ENCODE measurements at places on chromosomes 4 and X.

DNA sequence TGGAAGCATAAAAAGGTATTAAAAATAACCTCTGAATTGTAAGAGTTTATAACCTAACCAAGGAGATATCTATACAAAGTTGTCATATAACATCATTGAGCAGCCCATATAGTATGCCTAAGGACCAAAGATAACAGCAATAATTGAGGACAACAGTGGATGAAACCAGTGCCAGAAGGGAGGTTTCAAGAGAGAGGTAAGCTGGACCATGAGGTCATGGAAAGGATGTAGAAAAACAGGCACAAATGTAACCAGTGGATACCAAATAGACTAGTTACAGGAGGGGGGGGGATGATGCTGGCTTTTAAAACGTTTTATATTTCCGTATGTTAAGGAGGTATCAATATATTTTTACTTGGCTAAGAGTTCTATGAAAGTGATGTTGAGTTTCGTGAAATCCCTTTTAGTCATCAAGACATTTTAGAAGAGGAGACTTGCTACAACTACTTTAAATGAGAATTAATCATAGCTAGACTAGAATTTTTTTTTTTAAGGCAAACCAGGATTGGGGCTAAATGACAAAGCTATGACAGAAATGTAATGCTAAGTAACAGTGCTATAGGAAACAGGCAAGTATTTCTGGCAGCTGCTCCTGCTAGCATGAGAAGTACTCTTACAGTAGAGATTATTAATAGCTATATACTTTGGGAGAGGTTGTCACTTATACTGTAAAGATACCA, 161.1 kb downstream of the FBXW7 start:
- DNase-seq, result no peak
- H3K4me1 ChIP-seq, result no peaks in the 10 kb centered on the region
- no peak overlapping the region for H3K4me3 ChIP-seq
- H3K36me3 ChIP-seq, result no peaks in the 10 kb centered on the region
- no peak overlapping the region for H3K27ac ChIP-seq
- no peaks in the 10 kb centered on the region for H3K27me3 ChIP-seq

DNA sequence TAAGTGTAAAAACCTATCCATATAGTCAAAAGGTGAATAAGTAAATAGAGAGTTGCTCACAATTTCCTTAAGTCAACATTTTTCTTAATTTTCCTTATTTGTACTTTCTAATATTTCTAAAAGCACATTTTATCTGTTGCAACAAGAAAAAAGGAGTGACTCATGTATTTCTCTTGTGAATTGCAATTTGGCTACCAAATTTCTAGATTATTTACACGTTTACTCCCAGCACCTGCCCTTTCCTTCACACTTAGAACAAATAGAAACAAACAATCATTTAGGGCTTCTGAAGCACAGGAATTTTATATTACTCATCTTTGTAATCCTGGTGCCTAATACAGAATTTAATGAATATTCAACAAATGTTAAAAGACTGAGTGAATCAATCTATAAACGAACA, 22.2 kb downstream of the BTC start:
- no peak for DNase-seq
- H3K36me3 ChIP-seq, result no peaks in the 10 kb centered on the region
- no peak overlapping the region for H3K27ac ChIP-seq
- peaks cover 3% of the 10 kb centered on the region for H3K4me1 ChIP-seq
- H3K27me3 ChIP-seq, result no peaks in the 10 kb centered on the region
- H3K4me3 ChIP-seq, result no peak overlapping the region

DNA sequence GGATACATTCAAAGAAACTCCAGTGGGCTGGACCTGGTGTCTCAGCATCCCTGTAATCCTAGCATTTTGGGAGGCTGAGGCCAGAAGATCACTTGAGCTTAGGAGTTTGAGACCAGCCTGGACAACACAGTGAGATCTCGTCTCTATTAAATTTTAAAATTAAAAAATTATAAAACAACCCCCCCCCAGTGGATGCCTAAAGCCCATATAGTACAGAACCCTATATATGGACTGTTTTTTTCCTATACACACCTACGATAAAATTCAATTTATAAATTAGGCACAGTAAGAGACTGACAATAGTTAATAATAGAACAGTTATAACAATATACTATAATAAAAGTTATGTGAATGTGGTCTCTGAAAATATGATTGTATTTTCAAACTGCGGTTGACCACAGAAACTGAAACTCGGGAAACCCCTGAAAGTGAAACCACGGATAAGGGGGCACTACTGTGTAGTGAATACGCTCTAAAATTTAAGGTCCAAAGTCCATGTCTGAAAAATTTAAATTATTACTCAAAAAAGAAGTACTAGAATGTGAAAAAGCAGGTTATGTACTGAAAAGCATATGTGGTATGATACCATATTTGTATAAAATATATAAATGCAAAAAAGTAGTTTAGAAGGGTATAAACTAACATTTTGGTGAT, 2.0 kb downstream of the SMIM14 start:
- peak overlapping the region; percentile 93 for H3K27ac ChIP-seq
- H3K4me1 ChIP-seq, result peaks cover 17% of the 10 kb centered on the region
- no peaks in the 10 kb centered on the region for H3K27me3 ChIP-seq
- H3K4me3 ChIP-seq, result peak overlapping the region; percentile 96
- peak; percentile 19 for DNase-seq

DNA sequence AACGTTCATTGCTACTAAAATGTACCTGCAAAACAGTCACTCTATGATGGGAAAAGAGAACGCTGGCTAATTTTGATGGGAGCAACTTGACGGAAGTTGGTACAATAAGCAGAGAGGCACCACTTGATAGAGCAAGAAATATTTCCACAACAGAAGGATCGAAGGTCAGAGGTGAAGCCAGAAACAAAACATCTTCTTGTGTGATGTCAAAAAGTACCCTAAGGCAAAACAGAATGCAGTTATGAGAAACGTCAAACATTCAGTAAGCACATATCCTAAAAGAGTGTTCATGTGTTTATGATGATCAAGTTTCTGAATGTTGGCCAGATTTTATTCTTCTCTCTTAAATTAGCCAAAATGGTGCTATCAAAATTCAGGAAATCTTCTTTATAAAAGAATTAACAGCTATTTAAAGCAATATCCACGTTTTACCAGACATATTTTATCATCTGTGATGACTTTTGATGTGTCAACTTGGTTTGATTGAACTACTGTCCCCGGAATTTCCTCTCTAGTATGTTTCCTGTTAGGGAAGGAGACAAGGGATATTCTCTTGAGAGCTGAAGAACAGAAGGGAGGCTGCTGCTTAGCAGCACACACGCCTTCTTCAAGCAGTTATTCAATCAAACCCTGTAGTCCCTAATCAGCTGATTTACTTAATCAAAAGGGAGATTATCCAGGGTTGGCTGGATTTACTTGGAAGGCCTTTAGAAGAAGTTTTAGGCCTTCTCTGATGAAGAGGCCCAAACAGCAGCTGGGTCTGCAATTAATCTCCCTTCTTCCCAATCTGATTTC, 15.7 kb downstream of the AASDH start:
- H3K4me1 ChIP-seq, result no peaks in the 10 kb centered on the region
- no peaks in the 10 kb centered on the region for H3K36me3 ChIP-seq
- DNase-seq, result no peak
- H3K4me3 ChIP-seq, result no peak overlapping the region
- H3K27me3 ChIP-seq, result no peaks in the 10 kb centered on the region

DNA sequence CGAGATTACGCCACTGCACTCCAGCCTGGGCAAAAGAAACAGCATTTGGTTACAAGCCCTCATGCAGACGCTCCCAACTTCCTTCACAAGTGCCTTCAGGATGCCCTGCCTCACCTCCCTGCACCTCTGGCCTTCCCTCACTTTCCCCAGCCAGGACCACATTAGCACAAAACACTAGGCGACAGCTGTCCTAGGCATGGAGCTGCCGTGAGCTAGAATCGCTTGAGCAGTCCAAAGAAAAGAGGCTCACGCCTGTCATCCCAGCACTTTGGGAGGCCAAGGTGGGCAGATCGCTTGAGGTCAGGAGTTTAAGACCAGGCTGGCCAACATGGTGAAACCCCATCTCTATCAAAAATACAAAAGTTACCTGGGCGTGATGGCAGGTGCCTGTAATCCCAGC, 15.8 kb downstream of the RNF212 start:
- H3K27me3 ChIP-seq, result no peaks in the 10 kb centered on the region
- H3K36me3 ChIP-seq, result no peaks in the 10 kb centered on the region
- no peak overlapping the region for H3K27ac ChIP-seq
- H3K4me1 ChIP-seq, result no peaks in the 10 kb centered on the region
- no peak for DNase-seq

DNA sequence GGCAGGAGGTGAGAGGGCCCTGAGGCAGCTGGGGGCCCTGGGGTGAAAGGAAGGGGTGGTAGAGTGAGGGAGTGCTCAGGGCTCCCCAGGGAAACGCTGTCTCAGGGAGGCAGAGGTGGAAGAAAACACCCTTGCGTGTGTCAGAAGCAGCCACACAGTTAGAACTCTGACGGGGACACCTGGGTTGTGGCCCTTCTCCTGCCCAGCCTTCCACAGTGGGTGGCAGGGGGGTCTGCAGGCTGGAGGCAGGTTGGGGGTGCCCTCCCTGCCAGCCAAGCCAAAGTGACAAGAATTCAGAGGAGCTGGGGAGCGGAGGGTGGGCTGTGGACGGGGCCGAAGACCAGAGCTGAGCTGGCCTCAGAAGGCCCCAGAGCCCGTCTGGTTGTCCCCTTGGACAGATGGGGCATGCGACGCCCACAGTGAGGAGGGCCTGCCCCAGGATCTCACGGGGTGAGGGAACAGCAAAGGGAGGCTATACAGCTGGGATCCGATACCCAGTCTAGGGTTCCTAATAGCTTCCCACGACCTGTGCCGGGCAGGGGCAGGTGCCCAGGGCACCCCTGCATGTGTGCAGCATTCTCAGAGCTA, 105.2 kb upstream of the ADRA2C start:
- peaks cover 10% of the 10 kb centered on the region for H3K4me1 ChIP-seq
- peaks cover 9% of the 10 kb centered on the region for H3K27me3 ChIP-seq
- DNase-seq, result no peak
- no peak overlapping the region for H3K4me3 ChIP-seq
- no peaks in the 10 kb centered on the region for H3K36me3 ChIP-seq

DNA sequence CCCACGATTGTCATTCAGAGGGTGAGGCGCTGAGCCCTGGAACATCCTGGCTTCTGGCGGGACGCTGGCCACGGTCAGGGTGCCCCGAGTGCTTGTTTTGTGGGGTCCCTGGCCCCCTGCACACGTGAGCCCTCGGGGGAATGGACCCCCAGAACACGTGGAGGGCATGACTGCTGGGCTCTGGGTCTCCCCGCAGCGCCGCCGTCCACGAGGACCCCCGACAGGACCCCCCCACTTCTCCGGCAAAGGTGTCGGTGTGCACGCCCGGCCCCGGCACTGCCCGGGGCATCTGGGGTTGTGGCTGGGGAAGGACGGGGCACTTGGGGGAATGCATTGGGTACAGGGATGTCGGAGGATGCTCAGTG, 13.9 kb upstream of the GTPBP6 start:
- H3K27ac ChIP-seq, result no peak overlapping the region
- H3K4me3 ChIP-seq, result no peak overlapping the region
- H3K36me3 ChIP-seq, result no peaks in the 10 kb centered on the region
- peaks cover 8% of the 10 kb centered on the region for H3K4me1 ChIP-seq

- no peaks in the 10 kb centered on the region for H3K36me3 ChIP-seq
- no peaks in the 10 kb centered on the region for H3K27me3 ChIP-seq
- H3K4me3 ChIP-seq, result no peak overlapping the region
- DNase-seq, result no peak
- H3K4me1 ChIP-seq, result peaks cover 19% of the 10 kb centered on the region
These were observed 106.9 kb downstream of the MAML3 start for GRCh38 chr4:140047017-140047640.

DNA sequence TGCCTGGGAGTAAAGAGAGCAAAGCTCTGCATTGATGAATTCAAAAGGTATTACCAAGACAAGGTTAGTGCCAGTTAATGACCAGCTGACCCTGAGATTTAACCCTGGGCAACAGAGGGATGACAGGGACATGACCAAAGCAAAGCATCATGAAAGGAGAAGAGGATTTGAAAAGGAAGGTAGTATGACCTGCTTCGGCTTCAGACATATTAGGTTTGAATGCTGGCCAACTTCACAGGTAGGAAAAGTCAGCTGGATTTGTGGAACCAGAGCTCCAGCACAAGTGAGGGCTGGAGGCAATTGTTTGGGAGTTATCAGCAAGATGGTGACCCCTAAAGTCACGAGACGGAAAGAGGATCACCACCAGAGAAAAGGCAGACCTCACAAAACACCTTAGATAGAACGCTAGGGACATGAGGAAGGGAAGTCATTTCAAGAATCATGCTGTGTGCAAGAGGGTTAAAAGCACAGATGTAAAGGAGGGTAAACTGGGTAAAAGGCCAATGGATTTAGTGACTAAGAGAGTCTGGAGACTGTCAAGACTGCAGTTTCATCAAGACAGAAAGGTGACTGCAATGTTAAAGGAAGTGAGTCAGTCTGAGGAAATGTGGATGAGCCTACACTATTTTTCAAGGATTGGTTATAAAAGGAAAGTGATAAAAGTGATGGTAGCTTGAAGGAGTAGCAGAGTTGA, 45.6 kb downstream of the SH3RF1 start:
- peak overlapping the region; percentile 87 for H3K27ac ChIP-seq
- H3K27me3 ChIP-seq, result no peaks in the 10 kb centered on the region
- H3K4me3 ChIP-seq, result peak overlapping the region; percentile 29
- DNase-seq, result peak; percentile 98
- H3K36me3 ChIP-seq, result peaks cover 7% of the 10 kb centered on the region

- DNase-seq, result no peak
- peaks cover 26% of the 10 kb centered on the region for H3K4me1 ChIP-seq
These were observed 53.9 kb downstream of the PROM1 start for GRCh38 chr4:16029886-16030285.

DNA sequence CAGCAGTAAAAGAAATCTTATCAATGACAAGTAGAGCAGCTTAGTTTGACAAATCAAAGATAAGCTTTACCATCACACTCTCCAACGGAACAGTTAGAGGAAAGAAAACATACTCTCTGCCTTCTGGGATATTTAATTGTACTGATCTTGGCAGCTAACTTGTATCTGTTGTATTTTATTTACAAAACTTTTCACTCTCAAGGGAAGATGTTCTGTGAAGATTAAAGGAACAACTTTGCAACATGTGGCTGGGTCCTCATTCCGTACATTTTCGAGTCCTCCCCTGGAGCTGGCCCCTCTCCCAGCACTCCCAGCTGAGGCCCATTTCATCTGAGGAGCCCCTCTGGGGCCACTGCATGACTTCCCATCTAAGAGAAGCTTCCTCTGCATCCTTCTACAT, 74.4 kb downstream of the RPS3A start:
- DNase-seq, result no peak
- peaks cover 43% of the 10 kb centered on the region for H3K36me3 ChIP-seq
- H3K4me1 ChIP-seq, result peaks cover 4% of the 10 kb centered on the region
- H3K4me3 ChIP-seq, result no peak overlapping the region

DNA sequence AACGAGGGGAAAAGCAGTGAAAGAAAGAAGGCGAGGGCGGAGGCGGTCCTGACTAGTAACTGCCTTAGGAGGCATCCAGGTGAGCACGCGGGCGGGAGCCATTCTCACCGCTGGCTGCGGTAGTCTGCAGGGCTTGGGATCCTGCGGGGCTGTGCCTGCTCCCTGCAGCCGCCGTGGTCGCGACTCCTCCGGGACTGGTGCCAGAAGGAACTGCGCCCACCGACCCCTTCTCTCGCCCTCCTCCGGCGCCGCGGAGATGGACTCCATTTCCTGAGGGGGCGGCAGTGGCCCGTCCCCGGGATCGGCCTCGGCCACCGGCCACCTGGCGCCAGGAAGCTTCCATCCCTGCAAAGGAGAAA, 543 bp downstream of the NFXL1 start:
- no peak for DNase-seq
- H3K27ac ChIP-seq, result peak overlapping the region; percentile 89
- no peaks in the 10 kb centered on the region for H3K27me3 ChIP-seq
- H3K4me1 ChIP-seq, result peaks cover 8% of the 10 kb centered on the region
- peak overlapping the region; percentile 99 for H3K4me3 ChIP-seq

All from astrocyte (in vitro differentiated cells and primary cell).